ENCODE measurements at places on chromosomes 2 and 18.

DNA sequence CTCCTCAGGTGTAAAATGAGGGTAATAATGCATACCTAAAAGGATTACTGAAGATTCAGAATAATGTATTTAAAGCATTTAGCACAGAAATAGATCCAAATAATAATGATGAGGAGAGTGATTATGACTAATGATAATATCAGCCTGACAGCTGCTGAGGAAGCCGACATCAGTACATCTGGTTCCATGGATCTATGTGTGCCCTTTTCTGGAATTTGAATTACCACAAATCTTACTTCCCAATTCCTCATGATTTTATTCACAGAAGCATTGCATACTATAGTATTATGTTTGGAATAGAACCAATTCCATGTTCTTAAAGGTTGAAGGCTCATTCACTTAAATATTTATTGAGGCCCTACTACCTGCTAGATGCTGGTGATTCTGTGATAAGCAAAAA lies 248.9 kb upstream of the THUMPD2 start:
- no peak for DNase-seq

DNA sequence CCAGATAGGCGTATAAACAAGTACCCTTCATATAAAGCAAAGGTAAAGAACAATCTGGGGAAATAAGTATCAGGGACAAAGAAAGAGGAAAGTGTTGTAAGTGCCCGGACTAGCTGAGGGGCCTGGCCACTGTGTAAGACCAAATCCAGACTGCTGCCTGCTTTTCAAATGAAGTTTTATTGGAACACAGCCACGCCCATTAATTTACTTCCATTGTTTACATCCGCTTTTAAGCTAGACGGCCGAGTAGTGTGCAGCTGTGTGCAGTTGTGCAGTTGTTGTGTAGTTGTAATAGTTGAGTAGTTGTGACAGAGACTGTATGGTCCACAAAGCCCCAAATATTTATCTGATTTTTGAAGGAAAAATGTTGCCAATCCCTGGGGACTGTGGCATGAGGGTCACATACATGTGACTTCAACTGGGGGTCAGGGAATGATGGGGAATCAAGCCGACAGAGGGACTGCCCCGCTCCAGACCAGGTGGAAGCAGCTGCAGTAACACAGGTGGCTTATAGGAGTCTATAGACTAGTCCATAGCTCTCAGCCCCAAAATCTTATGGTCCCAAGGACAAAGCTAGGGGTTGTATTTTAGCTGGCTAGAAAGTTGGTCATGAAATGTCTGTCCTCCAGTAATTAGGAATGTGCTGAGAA lies 30.0 kb downstream of the FHL2 start:
- DNase-seq, result no peak

DNA sequence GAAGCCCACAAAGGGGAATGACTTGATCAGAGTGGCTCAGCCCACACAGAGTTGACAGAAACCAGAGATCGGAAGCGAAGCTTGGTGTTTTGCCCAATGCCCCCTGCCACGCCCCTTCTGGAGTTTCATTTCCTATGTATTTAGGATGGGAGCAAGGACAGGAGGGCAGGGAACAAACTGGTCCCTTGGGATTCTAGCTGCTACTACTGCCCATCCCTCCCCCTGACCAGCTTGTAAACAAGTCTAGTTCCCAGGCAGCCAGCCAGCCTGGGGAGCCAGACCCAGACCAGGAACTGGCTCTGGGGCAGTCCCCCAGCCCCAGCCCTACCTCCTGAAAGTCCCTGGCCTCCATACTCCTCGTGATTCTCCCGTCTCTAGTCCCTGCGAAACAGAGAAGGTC lies 8.3 kb downstream of the WNT6 start:
- peak; percentile 49 for DNase-seq

DNA sequence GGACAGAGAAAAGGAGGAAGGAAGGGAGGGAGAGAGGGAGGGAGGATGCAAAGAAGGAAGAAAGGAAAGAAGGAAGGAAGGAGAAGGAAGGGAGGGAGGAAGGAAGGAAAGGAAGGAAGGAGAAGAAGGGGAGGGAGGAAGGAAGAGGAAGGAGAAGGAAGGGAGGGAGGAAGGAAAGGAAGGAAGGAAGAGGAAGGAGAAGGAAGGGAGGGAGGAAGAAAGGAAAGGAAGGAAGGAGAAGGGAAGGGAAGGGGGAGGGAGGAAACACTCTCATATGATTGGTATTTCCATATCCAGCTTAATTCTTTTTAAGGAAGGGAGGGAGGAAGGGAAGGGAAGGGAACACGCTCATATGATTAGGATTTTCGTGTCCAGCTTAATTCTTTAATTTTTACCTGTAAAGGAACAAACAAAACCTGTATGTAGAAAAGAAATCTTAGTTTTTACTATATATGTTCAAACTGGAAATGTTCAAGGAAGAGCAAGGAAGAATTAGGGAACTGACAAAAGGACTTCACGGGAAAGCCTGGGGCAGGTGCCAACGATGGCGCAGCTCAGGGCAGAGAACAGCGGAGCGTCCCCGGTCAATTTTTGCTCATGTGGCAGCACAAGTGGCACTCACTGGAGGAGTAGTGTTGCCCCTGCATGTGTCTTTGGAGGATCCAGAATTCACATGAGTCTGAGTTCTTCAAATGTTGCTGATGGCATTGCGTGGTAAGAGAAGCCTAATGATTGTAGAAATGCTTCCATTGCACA lies 228.6 kb downstream of the ZNF516 start:
- no peak for DNase-seq

GRCh38 chr18:9894454-9895068 lies 8.8 kb downstream of the TXNDC2 start:
- no peak for DNase-seq

DNA sequence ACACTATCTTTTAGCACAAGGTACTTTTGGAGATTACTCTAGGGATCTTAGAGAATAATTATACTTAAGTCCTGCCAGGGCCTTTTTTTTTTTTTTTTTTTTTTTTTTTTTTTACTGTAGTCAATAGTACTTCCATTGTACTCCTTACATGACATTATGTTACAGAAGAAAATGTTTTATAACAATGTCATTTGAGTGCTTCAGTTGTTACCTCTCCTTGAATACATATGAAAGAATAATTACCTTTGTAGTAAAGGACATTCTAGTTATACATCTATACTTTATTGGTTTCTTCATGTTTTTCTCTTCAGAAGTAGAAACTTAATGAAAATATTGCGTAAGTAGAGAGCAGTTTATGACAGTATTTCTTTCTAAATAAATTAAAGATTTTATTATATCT lies 834.9 kb downstream of the DPP10 start:
- DNase-seq, result no peak

- no peak for DNase-seq
Measured at GRCh38 chr2:221088506-221088905, 483.6 kb downstream of the EPHA4 start.

GRCh38 chr18:34723143-34723542 lies 13.0 kb downstream of the DTNA start:
- DNase-seq, result no peak

DNA sequence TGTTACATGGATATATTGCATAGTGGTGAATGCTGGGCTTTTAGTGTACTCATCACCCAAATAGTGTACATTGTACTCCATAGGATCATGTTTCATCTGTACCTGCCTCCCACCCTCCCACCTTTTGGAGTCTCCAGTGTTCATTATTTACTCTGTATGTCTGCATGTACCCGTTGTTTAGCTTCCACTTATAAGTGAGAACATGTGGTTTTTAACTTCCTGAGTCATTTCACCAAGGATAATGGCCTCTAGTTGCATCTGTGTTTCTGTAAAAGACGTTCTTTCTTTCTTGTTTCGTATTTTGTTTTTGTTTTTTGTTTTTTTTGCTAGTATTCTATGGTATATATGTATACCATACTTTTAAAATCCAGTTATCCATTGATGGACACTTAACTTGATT lies 107.5 kb downstream of the MSTN start:
- DNase-seq, result no peak

GRCh38 chr18:48942554-48943261 lies 8.1 kb downstream of the SMAD7 start:
- DNase-seq, result no peak

DNA sequence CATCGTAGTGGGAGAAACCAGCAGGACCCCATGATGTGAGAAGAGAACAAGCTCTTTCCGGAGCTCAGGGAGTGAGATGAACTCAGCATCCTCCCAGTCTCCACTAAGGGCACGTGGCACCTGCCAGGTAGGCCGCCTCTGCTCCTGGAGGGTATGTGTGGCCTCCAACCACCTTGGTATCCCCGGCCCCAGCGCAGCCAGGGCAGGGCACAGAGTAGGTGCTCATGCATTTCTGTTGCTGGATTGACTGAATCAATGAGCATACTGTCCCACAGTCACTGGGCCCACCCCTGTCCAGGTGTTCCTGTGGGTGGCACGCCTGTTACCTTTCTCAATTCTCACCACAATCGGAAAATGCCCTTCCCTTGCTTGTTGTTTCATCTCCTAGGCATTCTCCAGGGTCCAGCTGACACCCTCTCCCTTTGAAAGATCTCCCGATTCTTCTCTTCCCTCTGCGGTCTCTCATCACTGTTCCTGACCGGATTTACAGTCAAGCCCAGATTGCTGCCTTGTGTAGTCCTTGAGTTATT lies 138.5 kb upstream of the SMAD2 start:
- DNase-seq, result no peak

GRCh38 chr18:79487801-79488201 lies 92.1 kb downstream of the NFATC1 start:
- no peak for DNase-seq

- DNase-seq, result no peak
Measured at GRCh38 chr2:232937278-232937906, 67.3 kb downstream of the SNORC start.

GRCh38 chr2:46716927-46717326 lies 198.7 kb downstream of the MCFD2 start:
- DNase-seq, result no peak

GRCh38 chr2:224984637-224985036 lies 57.6 kb downstream of the DOCK10 start:
- DNase-seq, result no peak

Data from suppressor macrophage treated with lipopolysaccharide for 4 hours (primary cell).